ENCODE measurements at places on chromosomes 2 and 18.

GRCh38 chr18:5582076-5582475, 38.3 kb upstream of the EPB41L3 start:
- DNase-seq: no peak

DNA sequence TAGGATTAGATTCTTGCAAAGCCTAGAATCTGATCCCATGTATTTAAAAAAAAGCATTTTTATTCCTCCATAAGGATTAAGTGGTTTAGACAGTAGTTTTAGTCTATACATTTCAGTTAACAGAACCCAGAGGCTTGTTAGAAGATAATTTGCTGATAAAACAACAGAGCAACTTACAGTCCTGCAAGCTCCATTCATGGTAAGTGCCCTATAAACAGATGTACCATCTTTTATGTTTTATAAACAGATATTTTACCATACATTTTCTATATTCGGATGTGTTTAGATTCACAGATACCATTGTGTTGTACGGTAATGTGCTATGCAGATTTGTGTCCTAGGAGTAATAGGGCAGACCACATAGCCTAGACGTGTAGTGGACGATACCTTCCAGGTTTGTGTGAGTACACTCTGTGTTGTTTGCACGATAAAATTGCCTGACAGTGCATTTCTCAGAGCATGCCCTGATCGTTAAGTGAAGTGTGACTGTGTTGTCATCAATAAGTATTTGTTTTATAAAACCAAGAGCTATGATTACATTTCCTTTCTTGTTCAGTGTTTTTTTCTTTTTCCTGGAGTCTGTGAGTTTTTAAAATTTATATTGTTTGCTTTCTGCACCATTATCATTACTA, 54.2 kb downstream of the CERS6 start:
- DNase-seq: no peak

DNA sequence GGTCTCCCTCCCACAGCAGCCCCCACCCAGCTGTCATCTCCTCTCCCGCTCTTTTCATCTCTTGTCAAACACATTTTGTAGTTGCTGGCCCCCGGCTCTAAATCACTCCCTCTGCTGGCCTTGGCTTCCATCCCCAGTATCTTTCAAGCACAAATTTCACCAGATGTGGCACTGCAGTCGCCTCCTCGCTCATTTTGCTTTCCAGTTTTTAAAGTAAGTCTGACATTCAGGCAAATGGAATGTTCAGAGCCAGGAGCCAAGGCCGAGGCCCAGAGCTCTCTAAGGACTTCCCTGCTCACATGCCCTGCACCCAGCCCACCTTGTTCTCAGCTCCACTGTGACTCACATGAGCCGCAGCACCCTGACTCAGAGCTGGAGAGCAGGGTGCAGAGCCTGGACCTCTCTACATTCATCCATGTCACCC, 158.4 kb downstream of the GALNT14 start:
- no peak for DNase-seq

- no peak for DNase-seq
Observed at GRCh38 chr2:197297266-197297665, 13.3 kb downstream of the ANKRD44 start.

DNA sequence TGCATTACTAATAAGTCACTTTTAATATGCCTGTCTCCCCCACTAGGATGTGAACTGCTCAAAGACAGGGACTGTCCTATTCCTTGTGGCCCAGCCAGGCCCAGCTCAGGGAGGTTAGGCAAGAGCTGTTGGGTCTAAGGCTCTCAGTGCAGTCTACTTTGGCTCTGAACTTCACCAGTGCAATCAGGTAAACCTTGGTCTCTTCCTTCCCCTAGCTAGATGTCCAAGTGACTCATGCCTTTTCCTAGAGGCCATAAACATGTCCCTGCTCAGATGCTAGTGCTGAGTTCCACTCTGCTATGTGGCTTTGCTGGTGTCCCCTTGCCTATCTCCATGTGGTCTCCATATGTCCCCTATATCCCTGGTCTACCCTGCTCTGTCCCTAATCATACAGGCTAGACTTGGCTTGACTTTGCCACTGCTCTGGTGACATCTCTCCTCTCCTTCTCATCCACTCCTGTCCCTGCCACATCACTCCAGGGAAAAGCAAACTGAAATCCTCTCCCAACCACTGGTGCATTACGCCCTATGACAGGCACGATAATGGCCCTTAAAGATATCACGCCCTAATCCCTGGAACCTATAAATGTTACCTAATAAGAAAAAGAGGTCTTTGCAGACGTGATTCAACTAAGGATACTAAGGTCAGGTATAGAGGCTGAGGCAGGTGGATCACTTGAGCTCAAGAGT, 45.7 kb upstream of the PPP1CB start:
- no peak for DNase-seq
